Activated CD4-positive, alpha-beta T cell treated with anti-CD3 and anti-CD28 coated beads, Interleukin-2, amount 10 ng/mL, durations not matched to agents 7 days and 5 days (primary cell): ENCODE measurements at places on chromosomes 6 and 20. TPM values are rescaled to one million over a fixed set of nuclear protein-coding genes. Genes with fewer than 3 reads are reported as not detected.
A peak's percentile ranks its signal among the peaks of the same experiment; 100 is the strongest.

DNA sequence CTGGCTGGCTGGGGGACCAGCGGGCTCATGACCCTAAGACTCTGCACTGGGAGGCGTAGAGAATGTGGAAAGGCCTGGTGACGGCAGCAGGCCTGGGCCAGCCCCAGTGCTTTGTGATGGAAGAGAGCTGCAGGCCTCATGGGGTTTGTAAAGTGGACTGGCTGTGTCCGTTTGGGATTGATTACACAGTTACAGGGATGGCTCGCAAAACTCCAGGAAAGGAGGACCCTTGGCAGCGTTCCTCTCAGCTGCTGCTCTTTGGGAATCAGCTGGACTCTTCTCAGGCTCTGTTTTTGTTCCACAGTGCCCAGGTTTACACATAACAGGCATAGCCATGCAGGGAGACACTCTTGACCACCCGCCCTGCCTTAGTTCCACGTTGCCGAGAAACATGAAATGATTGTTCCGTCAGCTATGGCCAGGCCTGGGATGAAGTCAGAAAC is 89.0 kb downstream of the SLX4IP start:
- no peak overlapping the region for H3K4me3 ChIP-seq
- peak overlapping the region; percentile 22 for H3K27ac ChIP-seq
- no peaks in the 10 kb centered on the region for H3K27me3 ChIP-seq

- DNase-seq, result no peak
- H3K36me3 ChIP-seq, result no peaks in the 10 kb centered on the region
- H3K27ac ChIP-seq, result no peak overlapping the region
- H3K4me3 ChIP-seq, result no peak overlapping the region
- H3K27me3 ChIP-seq, result peaks cover 3% of the 10 kb centered on the region
These were observed 174.6 kb downstream of the SYNDIG1 start for GRCh38 chr20:24643731-24644626.

- no peaks in the 10 kb centered on the region for H3K27me3 ChIP-seq
- no peak overlapping the region for H3K27ac ChIP-seq
- H3K36me3 ChIP-seq, result no peaks in the 10 kb centered on the region
- no peak overlapping the region for H3K4me3 ChIP-seq
- H3K4me1 ChIP-seq, result no peaks in the 10 kb centered on the region
These were observed 126.8 kb upstream of the SLC35B3 start for GRCh38 chr6:8562125-8562524.

DNA sequence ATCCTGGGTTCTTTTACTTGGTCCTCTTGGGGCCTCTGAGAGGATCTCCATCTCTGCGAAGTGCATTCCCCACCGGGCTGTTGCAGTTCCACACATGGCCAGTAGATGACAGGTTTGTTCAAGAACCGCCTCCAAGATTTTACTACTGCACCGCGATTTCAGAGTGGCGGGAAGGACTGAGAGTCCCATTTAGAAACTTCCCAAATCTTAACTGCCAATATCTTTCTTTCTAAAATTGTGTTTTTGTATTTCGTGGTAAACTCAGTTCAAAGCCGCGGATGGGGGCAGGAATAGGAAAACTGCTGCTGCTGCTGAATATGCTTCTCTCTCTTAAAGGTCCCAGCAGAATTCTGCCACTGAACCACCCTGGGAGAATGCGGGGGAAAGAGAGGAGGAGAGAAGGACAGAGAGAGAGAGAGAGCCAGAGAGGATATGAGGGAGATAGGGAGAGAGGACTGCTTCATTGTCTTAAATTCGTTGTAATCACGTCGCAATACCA is 8.6 kb upstream of the BTNL2 start:
- DNase-seq, result peak; percentile 81
- H3K4me3 ChIP-seq, result no peak overlapping the region
- peaks cover 56% of the 10 kb centered on the region for H3K27me3 ChIP-seq
- peaks cover 6% of the 10 kb centered on the region for H3K4me1 ChIP-seq
- no peaks in the 10 kb centered on the region for H3K36me3 ChIP-seq

Gene LY6G6C
- total RNA-seq, result not detected

Gene SNX21
- total RNA-seq, result 0.72 TPM
